Stimulated activated CD8-positive, alpha-beta memory T cell treated with anti-CD3 and anti-CD28 coated beads, Interleukin-15, amount 100 ng/mL, for 48 hours (primary cell): ENCODE measurements at places on chromosomes 7 and 10.

DNA sequence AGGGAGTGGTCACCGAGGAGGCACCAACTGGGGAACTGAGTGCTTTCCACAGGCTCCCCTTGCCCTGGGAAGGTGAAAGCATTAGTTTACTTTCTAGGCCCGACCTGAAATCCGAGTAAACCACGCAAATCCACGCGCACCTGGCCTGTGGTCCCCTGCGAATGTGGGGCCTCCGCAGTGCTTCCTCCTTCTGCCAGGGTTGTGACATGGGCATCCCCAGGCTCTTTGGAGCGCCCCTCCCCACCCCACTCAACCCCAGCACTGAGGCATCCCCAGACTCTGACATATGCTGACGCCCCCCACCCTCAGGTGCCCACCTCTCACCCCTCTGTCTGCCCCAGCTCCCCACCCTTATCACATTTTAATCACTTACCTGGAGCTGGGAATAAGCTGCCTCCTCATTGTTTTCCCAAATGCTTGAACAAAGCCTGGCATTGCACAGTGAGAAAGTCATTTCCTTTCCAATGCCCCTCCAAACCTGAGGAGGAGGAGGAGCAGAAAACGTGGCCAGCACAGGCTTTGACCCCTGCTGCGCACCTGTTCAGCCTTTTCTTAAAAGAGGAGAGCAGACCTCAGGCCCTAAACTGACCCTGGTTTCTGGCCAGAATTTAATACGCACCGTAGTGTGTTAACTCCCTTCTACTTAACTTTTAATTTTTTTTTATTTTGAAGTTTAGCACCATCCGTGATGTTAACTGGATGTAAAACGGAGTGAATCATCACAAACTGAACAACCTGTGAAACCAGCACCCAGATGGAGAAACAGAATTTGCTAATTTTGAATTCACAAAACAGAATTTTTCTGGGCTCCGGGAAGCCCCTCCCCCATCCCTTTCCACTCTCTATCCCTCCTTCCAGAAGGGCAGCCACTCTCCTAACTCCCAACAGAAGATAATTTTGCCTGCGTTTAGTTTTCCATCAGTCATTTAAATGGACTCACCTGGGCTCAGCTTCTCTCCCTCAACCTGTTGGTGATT, 129.4 kb downstream of the WDR11 start:
- DNase-seq = no peak

- no peak for DNase-seq
Observed at GRCh38 chr10:121594623-121595350, 3.5 kb downstream of the FGFR2 start.

- DNase-seq = no peak
Observed at GRCh38 chr10:22010973-22011408, 7.5 kb upstream of the DNAJC1 start.

DNA sequence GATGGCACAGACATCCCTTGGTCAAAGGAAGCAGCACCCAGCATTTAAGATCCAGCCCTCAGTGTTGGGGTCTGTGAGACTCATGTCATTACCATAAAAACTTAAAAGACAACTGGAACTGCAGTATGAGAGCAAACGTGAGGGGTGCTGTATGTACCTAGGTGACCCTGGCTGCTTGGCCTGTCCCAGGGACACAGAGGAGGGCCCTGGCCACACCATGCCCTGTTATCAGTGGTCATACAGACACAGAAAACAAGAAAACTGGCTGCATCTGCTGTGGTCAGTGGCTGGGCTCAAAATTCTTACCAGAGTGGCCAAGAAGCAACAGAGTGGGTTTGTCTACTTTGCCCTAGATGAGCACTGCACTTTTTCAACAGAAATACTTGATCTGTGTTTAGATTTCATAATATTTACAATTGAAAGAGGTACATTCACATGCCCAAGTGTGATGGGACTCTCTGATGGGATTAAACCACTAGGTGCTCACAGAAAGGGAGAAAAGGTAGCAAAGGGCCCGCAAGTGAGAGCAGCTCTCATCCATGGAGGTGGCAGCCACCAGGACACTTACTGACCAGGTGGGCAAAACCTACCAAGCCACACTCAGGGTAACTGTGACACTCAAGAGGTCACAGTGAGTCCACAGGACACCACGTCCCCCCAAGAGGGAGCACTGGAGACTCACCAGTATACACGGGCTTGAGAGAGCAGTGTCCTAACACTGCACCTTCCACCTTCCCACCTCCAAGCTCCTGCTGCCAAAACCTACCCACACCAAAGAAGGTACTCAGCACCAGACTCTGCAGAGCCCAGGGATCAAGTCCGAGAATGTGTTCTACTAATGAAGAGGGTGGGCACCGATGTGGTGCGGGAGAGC, 68.1 kb upstream of the CAMK2B start:
- no peak for DNase-seq

DNA sequence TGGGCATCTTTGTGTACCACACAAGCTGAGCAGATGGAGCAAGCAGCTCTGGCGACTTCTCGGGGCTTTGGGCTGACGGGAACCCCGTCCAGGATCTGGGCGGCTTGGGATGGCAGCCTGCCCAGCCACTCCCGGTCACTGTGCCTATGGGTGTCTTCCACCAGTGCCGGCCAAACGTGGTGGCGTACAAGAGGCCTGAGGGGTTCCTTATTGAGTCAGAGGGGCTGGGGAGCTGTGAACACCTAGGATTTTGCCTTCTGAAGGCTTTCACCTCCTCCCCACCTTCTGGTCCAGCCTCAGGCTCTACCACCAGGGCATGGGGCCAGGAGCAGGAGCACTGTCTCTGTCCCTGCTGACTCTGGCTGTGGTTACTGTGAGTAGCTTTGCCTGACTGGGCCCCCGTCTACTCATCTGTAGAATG, 71.8 kb upstream of the PPIF start:
- DNase-seq = no peak
